ENCODE measurements at places on chromosomes 16 and 17.

DNA sequence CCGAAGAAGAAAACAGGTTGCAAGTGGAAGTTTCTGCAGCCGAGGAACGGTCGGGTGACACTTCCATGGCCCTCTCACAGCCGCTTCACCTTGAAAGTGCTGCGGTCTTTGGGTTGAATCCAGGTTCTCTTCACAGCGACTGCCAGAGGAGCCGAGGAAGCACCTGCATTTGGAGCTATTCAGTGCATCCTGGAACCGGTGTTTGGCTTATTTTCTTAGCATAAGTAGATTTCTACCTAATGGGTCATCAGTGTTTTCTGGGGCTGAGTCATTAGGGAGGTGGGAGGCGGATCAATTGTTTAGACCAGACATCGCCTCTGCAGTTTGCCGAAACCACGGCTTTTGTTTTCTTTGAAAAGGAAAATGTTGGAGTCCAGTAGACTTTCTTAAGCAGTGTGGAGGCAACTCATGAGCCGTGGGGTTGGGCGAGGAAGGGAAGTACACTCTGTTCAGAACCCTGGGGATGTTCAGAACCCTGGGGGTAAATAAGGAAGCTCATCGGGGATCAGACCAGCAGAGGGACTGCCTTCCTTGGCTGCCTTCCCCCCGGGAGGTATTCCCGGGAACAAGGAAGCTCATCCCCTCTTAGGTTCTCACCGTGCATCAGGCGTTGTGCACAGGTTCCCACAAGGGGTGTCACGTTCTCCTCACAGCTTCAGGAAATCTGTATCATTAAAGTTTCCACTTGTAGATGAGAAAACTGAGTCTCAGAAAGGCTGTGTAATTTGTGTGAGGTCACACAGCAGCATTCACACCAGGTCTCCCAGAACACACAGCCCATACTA, 361.5 kb downstream of the SNX29 start:
- DNase-seq = no peak

DNA sequence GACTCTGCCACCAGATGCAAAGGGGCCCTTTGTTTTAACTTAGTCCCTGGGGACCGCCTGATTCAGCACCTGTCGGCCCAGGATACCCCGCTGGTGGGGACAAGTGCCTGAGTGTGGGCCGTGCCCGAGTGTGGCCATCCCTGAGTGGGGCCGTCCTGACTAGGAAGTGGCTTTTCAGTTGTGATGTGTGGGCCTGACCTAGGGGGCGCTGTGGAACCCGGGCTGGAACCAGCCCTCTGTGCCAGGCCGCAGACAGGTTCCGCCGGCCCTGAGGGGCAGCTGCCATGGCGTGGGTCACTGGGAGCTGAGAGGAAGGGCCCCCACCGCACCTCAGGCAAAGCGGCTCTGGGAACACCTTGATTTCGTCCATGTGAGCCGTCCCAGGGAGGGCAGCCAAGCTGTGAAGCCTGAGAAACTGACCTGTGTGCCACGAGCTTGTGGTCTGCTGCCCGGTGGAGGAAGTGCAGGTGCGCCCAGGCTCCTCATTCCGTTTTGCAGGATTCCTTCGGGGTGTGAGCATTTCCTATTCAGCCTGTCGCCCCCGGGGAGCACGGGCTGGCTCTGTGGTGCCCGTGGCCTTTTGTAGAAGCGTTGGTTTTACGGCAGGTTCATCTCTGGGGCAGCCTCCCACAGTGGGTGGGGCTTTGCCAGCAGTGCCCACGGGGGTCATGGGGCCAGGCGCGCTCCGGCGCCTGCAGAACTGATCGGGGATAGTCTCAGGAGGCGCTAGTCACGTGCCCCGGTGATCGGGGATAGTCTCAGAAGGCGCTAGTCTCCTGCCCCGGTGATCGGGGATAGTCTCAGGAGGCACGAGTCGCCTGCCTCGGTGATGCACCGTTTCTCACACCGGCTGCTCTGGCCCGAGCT, 5.3 kb downstream of the RPL13 start:
- peak; percentile 56 for DNase-seq

DNA sequence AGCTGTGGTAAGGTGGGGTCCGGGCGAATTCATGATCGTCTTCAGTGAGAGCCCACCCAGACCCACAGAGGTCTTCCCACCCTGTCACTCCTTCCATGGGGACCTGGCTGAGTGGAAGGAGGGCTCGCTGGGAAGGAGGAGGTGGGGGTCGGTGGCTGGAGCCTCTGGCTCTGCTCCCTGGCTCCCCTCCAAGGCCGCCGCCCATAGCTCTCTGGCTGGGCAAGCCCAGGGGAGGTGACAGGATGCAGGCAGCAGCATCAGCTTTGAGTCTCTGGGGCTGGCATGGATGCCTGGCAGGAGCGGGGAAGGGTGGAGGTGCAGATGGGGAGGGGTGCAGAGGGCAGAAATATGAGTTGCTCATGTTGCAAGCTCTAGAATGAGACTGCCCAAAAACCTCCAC, 147.0 kb downstream of the ENGASE start:
- no peak for DNase-seq

GRCh38 chr17:80885947-80886582, 105.6 kb upstream of the CHMP6 start:
- no peak for DNase-seq

- DNase-seq = no peak
Measured at GRCh38 chr17:42018339-42018738, 1.1 kb upstream of the DNAJC7 start.

DNA sequence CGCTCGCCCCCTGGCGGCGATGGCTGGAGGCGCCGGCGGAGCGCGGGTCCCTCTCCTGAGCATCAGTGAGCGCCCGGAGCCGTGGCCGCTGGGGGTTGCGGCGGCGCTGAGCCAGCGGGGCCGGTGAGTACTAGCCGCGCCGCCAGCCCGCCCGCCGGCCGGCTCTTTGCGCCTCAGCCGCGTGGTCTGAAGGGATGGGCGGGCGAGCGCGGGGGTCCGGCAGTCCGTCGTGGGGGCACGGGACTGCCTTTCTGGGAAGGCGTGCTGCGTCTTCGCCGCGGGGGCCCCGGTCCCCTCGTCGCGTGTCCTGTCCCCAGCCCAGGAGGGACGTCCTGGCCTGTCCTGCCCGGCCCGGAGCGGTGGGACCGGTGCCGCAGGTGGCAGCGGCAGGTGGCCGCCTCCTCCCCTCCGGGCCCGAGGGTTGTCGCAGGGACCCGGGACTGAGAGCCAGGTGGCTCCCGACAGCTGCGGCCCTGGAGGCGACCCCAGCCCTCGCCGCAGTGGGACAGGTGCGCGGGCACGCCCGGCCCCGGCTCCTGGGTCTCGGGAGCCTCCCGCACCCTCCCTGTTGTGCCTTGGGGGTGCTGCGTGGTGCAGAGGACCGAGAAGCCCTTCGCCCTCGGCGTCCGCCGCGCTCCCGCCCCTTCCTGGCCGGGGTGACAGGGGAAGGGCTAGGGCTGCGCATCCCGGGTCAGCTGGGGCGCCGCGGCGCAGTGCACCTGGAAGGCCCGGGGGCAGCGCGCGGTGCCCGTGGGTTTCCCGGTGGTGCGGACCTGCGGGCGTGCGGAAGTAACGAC, at the start of gene SPECC1:
SPECC1 (plus strand) TSS at position 58 of the 797 bp plus-strand sequence. CDS start 87,293 bp downstream, outside the sequence.
- DNase-seq = peak; percentile 79

- DNase-seq = no peak
Measured at GRCh38 chr16:49580751-49581303, 207.2 kb downstream of the C16orf78 start.

DNA sequence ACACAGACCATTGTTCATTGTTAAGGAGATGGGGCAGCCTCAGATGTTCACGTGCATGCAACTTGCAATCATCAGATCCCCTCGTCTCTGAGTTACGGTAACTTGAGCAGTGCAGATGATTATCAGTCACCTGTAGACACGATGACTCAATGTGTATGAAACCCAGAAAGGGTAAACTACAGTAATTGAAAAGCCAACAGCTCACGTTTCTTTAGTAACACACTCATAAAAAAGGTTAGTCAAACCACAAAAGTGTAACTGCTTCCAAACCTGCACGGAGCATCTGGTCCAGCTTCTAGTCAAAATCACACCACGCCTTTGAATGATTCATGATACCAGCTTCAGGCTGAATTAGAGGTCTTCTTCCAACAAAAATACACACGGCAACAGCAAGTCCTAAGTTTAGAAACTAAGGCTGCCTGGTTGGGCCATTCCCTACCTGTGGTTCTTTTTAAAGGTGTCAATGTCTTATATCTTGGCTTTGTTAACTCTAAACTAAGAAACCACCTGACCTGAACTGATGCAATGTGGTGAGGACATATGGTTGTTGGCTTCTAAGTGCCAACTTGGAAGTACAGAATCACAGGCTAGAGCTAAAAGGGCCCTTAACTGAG, 32.3 kb downstream of the GRB7 start:
- DNase-seq = no peak

DNA sequence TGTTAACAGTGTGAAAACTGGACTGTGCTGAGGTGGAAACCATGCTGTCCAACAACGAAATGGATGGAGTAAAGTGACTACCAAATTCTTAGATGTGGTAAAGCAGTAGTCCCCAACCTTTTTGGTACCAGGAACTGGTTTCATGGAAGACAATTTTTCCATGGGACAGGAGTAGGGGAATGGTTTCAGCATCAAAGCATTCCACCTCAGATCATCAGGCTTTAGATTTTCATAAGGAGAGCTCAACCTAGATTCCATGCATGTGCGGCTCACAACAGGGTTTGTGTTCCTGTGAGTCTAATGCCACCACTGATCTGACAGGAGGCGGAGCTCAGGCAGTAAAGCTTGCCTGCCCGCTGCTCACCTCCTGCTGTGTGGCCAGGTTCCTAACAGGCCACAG, 11.5 kb downstream of the SLX4 start:
- no peak for DNase-seq

DNA sequence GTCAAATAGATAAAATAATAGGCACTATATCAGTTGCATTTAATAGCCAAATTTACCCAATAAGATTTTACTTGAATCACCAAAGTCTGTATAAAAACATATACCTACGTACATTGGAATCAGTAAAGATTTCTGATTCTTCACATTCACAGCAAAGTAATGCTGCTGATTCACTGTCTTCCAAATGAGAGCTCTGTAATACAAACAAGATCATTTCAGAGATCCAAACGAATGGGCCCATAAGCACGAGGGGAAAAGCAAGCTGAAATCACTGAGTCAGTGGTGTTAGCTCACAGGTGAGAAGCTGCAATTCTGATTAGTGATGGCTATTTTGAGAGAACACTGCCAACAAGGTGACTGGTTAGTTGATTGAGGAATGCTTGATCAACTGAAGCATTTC, 81.3 kb downstream of the SSH2 start:
- no peak for DNase-seq

GRCh38 chr17:10739386-10739785, 9.6 kb upstream of the TMEM220 start:
- DNase-seq = no peak

DNA sequence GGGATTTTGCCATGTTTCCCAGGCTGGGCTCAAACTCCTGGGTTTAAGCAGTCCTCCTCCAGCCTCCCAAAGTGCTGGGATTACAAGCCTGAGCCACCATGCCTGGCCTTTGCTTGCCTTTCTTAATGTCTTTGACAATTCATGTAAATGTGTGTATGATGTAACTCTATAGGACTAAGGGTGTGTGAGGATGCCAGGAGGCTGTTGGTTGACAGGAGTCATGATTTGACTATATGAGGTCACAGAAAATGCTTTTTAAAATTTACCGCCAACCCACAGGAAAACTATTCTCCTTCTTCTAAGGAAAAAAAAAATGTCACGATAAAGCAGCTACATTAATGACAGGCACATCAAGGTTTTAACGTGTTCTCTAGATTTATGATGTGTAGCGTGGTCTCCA, 118.8 kb downstream of the WWOX start:
- DNase-seq = no peak

GRCh38 chr16:82995924-82996441, 369.2 kb downstream of the CDH13 start:
- no peak for DNase-seq

DNA sequence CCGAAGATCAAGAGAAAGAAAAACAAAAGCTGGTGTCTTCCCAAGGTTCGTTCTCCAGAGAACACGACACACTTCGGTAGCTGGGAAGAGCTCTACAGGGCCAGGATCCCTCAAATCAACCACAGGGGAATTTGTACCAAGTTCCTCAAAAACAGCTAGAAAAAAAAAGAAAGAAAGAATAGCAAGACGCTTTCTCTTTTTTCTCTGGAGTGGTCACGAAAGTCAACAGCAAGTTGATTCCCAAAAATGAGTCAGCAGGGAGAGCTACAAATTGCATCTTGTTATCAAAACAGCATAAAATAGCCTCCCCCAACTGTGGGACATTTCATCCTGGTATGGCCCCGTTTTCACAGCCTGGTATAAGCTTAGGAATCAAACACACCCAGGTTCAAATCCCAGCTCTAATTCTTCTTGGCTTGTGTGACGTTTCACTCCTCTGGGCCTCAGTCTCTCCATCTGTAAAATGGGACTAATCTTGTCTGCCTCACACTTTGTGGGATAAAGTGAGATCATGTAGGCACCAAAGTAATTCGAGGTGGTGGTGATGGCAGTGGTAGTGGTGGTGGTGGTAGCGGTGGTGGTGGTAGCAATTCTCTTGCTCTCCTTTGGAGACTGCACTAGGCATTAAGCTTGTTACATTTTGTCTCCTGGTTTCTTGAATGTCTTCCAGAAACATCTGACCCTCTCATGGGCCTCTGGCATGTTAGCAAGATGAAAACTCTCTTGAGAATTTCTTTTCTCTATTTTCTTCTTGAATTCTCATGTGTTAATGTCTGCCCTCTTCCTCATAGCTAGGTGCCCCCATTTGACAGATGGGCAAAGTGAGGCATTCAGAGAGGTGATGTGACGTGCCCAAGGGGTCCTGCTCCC, 988 bp upstream of the IL21R start:
- DNase-seq = no peak

GRCh38 chr17:31786796-31787481, 72.1 kb downstream of the COPRS start:
- DNase-seq = no peak

DNA sequence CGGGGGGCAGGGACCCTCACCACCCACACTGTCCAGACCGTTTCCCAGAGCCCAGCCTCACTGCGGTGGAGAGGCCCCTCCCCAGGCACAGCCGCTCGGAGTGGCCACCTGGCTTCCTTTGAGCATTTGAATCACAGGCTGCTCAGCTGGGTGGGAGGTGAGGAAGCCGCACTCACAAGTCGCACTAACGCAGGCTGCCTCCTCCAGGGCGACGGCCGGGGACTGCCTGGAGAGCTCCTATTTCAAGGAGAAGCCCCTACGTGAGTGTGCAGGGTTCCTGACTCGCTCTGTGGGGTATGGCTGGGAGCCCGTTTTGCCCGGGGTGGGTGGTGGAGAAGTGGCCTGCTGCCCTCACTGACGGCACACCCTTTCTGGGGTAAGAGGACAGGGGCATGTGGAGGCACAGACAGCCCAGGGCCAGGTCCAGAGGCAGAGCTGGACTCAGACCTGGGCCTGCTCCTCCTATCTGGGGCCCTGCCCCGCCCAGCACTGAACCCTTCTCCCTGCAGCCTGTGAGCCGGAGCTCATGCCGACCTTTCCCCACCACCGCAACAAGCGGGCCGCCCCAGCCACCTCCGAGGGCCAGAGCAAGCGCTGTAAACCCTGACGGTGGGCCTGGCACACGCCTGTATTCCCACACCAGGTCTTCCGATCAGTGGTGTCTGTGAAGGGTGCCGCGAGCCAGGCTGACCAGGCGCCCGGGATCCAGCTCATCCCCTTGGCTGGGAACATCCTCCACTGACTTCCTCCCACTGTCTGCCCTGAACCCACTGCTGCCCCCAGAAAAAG, 6.2 kb downstream of the SPATA2L start:
- no peak for DNase-seq

- peak; percentile 29 for DNase-seq
Measured at GRCh38 chr16:20763461-20764232, at the start of gene ACSM3. ACSM3 (plus strand) TSS chr16:20764014; CDS start chr16:20770035, 6,021 bp downstream.

All from stimulated activated CD8-positive, alpha-beta memory T cell treated with anti-CD3 and anti-CD28 coated beads, Interleukin-4, amount 100 ng/mL, for 24 hours (primary cell).